ENCODE measurements at places on chromosomes 2 and 18. TPM values are rescaled to one million over a fixed set of nuclear protein-coding genes. Genes with fewer than 3 reads are reported as not detected.
A peak's percentile ranks its signal among the peaks of the same experiment; 100 is the strongest.

GRCh38 chr2:175054340-175054739, 49.2 kb upstream of the CHN1 start:
- H3K27me3 ChIP-seq: no peaks in the 10 kb centered on the region
- H3K27ac ChIP-seq: no peak overlapping the region
- peaks cover 4% of the 10 kb centered on the region for H3K4me1 ChIP-seq
- H3K36me3 ChIP-seq: peaks cover 7% of the 10 kb centered on the region
- no peak for DNase-seq

GRCh38 chr2:153967248-153967973, 95.7 kb downstream of the GALNT13 start:
- H3K4me3 ChIP-seq: no peak overlapping the region
- no peak for DNase-seq
- no peaks in the 10 kb centered on the region for H3K36me3 ChIP-seq
- no peak overlapping the region for H3K27ac ChIP-seq

DNA sequence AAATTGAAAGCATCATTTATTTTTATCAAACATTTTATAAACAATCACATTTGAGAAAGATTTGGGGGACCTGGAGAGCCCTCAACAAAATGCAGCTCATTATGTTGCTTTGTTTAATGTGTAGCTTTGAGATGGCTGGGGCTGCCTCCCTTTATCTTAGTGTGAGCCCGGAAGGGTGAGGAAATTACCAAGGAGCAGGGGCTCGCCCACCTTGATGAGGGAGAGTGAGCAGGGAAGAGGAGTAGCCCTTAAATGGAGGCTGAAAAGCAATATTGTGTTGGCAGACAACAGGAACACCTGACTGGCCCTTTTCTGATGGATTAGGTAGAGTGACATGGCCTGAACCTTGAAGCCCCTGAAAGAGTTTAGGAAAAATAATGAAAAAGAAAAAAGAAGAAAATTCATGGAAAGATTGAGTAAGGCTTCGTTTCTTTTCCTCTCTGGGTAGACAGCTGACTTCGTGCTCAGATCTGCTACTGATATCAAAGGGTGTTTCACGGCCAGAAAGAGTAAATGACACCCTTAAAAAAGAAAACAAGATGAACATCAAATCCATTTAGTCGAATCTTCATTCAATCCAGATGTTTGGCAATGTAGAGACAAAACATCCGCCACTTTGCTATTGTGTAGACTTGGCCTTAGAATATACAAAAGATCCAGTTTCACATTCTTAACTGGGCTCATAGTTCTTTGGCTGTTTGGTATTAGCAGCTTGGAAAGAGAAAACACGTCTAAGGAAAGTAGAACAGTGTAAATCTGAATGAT, 206.5 kb upstream of the TCF4 start:
- no peak overlapping the region for H3K4me3 ChIP-seq
- DNase-seq: no peak
- no peaks in the 10 kb centered on the region for H3K36me3 ChIP-seq
- no peak overlapping the region for H3K27ac ChIP-seq
- H3K4me1 ChIP-seq: no peaks in the 10 kb centered on the region

- H3K4me3 ChIP-seq: no peak overlapping the region
- no peaks in the 10 kb centered on the region for H3K4me1 ChIP-seq
- H3K36me3 ChIP-seq: no peaks in the 10 kb centered on the region
- H3K27ac ChIP-seq: no peak overlapping the region
Measured at GRCh38 chr2:180618570-180618969, 361.8 kb upstream of the UBE2E3 start.

DNA sequence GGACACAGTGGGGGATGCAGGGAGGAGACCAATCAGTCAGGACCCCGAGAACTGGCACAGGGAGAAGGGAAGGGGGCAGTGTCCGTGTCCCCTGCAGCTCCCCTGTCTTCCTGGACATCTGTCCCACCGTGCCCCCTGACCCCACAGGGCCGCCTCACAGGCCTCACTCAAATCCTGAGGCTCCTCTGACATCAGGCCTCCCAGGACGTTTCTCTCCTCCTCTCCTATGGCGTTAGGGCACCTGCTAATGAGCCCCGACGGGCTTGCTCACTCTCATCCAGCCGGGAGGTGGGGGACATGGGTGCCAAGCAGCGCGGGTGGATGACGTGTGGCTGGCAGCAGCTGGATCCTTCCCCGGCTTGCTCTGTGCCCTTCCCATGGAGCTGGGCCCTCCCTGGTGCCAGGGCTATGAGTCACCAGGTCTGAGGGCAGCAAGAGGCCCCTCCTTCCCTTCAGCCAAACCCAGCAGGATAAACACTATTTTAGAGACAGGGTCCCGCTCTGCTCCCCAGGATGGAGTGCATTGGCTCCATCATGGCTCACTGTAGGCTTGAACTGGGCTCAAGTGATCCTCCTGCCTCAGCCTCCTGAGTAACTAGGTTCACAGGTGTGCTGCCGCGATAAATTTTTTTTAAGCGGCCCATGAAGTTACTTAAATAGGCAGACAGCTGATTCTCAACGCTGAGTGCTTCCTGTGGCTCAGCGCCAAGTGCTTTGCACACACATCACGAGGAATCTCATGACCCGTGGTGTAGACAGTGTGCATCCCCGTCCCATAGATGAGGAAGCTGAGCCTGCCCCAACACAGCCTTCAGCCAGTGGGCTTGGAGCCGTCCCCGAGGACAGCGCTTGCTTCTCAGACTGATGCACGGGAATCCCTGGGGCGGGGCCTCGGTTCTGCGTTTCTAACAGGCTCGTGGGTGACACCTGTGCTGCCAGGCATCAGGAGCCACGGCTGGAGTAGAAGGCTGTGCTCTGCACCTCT, 64.5 kb upstream of the HDAC4 start:
- H3K4me3 ChIP-seq: no peak overlapping the region
- no peak for DNase-seq
- no peaks in the 10 kb centered on the region for H3K36me3 ChIP-seq
- no peak overlapping the region for H3K27ac ChIP-seq

- no peaks in the 10 kb centered on the region for H3K4me1 ChIP-seq
- no peak for DNase-seq
- H3K27me3 ChIP-seq: no peaks in the 10 kb centered on the region
- H3K27ac ChIP-seq: no peak overlapping the region
Measured at GRCh38 chr18:33538418-33539042, 39.5 kb upstream of the ASXL3 start.

DNA sequence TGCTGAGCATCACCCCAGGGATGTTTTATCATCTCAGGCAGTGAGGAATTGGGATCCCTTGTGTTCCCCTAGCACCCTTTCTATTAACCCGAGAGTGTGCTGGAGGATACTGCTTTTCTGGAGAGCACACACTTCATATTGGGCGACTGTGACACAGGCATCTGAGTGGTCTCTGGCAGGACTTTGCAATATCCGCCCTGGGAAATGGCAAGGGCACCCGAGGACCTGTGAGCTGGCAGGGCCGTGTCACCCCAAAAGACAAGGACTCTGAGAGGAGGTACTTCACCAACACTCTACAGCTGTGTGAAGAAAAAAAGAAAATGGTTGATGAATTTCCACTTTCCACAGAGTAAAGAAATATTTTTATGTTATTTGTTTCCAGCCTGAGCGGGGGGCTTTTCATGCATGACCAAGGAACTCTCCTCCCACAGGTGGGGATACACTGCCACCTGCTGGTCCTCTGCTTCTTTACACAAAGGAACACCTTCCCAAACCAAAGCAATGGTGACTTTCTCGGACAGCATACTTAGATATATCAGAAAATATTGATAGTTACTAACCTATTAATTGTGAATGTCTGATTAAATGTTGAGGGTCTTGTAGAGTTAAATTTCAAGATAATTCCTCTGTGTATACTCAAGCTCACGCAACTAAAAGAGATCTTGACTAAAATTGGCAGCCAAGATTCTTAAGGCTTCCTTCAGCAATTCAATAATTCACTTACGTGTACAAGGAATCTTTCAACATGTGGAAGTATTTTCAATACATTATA, 45.9 kb upstream of the REG3G start:
- DNase-seq: peak; percentile 65
- H3K4me1 ChIP-seq: no peaks in the 10 kb centered on the region
- H3K36me3 ChIP-seq: no peaks in the 10 kb centered on the region
- no peak overlapping the region for H3K27ac ChIP-seq

- H3K36me3 ChIP-seq: no peaks in the 10 kb centered on the region
- H3K4me1 ChIP-seq: peaks cover under 1% of the 10 kb centered on the region
- no peak overlapping the region for H3K27ac ChIP-seq
- H3K27me3 ChIP-seq: no peaks in the 10 kb centered on the region
- DNase-seq: no peak
- no peak overlapping the region for H3K4me3 ChIP-seq
Measured at GRCh38 chr18:55229682-55230081, 270.4 kb upstream of the CCDC68 start.

DNA sequence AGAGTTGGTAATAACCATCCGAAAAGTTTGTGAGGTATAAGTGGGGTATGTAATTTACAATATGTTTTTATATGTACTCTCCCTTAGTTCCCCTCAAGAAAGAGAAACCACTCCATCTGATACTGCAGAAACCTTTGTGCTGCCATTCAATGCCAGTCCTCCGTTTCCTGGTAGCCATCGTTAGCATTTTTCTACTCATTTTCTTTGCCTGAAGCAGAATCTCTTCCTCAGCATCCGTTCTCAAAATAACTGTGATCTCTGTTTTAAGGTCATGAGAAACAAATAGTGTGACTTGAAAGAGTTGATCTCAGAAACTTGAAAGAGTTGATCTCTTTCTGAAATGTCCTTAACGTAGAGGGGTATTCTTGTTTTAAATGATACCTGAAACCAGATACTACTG, 996 bp downstream of the PTCD3 start:
- peak overlapping the region; percentile 96 for H3K27ac ChIP-seq
- no peaks in the 10 kb centered on the region for H3K27me3 ChIP-seq
- peak overlapping the region; percentile 94 for H3K4me3 ChIP-seq
- peaks cover 38% of the 10 kb centered on the region for H3K4me1 ChIP-seq
- H3K36me3 ChIP-seq: peaks cover 56% of the 10 kb centered on the region

DNA sequence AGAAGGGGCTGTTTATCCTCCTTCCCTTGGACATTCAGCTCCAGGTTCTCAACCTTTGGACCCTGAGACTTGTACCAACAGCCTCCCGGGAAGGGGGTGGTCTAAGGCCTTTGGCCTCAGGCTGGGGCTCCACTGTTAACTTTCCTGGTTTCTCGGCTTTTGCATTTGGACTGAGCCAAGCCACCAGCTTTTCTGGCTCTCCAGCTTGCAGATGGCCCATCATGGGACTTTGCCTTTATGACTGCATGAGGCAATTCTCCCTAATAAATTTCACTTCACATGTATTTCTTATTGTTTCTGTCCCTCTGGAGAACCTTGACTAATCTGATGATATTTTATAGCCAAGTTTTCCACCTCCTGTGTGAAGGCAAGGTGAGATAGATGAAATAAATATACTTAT, 180.8 kb downstream of the PPP1R1C start:
- H3K4me1 ChIP-seq: no peaks in the 10 kb centered on the region
- no peak overlapping the region for H3K4me3 ChIP-seq
- no peaks in the 10 kb centered on the region for H3K27me3 ChIP-seq
- no peak overlapping the region for H3K27ac ChIP-seq
- H3K36me3 ChIP-seq: no peaks in the 10 kb centered on the region
- DNase-seq: no peak

GRCh38 chr2:109615637-109616144, 1.5 kb downstream of the SOWAHC start:
- DNase-seq: no peak
- H3K4me3 ChIP-seq: peak overlapping the region; percentile 48
- H3K27ac ChIP-seq: no peak overlapping the region
- H3K27me3 ChIP-seq: peaks cover 66% of the 10 kb centered on the region

GRCh38 chr2:210481601-210482175, 5.1 kb upstream of the LANCL1 start:
- no peak overlapping the region for H3K4me3 ChIP-seq
- H3K36me3 ChIP-seq: no peaks in the 10 kb centered on the region

DNA sequence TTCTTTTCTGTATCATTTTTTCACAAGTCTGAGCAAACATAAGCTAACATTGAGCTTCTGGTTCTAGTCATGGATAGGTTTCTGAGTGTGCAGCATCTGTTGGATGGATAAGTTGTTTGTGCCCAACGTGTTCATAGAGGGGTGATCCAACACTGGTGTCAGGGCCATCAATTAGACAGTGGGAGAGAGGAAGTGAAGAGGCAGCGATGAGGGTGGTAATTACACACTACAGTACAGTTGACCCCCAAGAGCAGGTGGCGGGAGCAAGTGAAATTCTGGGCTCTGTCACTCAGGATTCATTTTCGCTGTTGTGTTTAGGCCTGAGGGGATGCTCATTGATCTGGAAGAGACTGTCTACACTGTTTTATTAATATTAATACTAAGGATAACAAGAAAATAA, 180.0 kb upstream of the CXCR4 start:
- H3K27me3 ChIP-seq: no peaks in the 10 kb centered on the region
- no peaks in the 10 kb centered on the region for H3K36me3 ChIP-seq
- H3K27ac ChIP-seq: no peak overlapping the region
- peaks cover 4% of the 10 kb centered on the region for H3K4me1 ChIP-seq

GRCh38 chr2:119751706-119752105, 8.0 kb upstream of the PTPN4 start:
- DNase-seq: no peak
- H3K4me1 ChIP-seq: peaks cover 7% of the 10 kb centered on the region
- H3K4me3 ChIP-seq: no peak overlapping the region
- no peaks in the 10 kb centered on the region for H3K36me3 ChIP-seq
- H3K27me3 ChIP-seq: peaks cover 24% of the 10 kb centered on the region

DNA sequence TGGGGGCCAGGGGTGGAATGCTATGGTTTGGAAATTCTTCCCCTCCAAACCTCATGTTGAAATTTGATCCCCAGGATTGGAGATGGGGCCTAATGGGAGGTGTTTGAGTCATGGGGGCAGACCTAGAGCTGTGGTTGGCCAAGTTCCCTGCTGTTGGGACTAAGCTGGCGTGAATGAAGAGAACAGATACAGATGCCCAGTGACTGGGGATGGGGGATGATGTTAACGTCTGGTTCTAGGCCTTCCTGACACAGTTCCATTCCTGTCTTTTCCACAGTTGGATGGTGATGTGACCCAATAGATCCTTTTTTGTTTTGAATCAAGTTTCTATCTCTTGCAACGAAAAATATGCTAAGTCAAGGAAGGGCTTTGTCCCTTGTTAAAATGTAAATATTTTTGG, 23.7 kb downstream of the KLHL23 start:
- H3K36me3 ChIP-seq: no peaks in the 10 kb centered on the region
- H3K4me3 ChIP-seq: no peak overlapping the region
- peaks cover 7% of the 10 kb centered on the region for H3K4me1 ChIP-seq
- H3K27me3 ChIP-seq: peaks cover 6% of the 10 kb centered on the region

ASPRV1 gene
- 1.4 TPM for total RNA-seq

DNA sequence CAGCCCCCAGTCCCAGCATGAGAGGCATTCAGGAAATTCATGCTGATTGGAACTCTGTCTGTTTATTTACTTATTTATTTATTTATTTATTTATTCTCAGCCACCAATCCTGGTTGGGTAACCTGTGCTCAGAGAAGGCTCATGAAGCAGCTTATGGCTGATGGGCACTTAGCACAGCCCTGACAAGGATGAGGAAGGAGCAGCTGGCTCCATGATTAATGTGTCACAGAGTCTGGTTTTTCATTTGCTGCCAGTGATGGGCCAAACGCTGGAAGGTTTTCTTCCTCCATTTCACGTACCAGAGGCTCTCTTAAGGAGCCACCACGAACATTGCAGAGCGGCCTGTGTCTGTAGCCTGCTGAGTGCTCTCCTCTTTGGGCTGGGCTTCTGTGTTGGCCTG, 28.3 kb upstream of the KCNS3 start:
- no peak for DNase-seq
- H3K27me3 ChIP-seq: peaks cover 6% of the 10 kb centered on the region
- H3K36me3 ChIP-seq: no peaks in the 10 kb centered on the region
- no peaks in the 10 kb centered on the region for H3K4me1 ChIP-seq
- no peak overlapping the region for H3K4me3 ChIP-seq
